ENCODE measurements at places on chromosomes 6 and 20. TPM values are rescaled to one million over a fixed set of nuclear protein-coding genes. Genes with fewer than 3 reads are reported as not detected.

Gene HLA-DMA
- 5.8 TPM for total RNA-seq

Gene MYB
- total RNA-seq: 0.13 TPM

DNA sequence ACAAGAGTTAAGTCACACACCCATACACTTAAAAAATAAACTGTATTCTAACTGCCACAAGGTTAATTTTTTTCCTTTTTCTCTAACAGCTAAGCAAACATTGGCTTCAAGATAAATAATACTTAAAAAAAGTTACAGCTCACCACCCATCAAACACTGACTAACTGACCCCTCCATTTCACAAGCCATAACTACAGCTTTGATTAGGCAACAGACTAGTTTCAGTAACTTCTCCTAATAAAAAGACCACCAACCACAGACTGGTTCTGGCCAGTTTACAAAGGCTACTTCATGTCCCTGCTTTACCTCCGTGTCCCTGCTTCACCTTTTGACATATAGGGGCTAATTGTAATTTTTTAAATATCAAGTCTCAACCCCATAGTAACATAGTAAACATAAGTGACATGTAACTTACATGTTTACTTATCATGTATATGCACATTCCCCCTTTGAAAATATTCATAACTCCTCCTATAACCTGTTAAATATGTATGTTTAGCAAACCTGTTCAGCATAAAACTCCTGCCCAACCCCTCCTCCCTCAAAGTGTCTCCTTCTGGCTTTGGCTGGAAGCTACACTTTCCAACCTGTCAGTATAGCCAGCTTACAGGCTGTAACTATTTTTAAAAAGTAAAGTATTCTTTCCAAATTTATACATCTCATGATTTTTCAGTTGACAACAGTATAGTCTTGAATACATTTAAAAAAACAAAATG, 15.1 kb upstream of the POM121L2 start:
- peaks cover 67% of the 10 kb centered on the region for H3K27me3 ChIP-seq
- no peak overlapping the region for H3K27ac ChIP-seq
- no peak overlapping the region for H3K4me3 ChIP-seq
- no peaks in the 10 kb centered on the region for H3K4me1 ChIP-seq
- ATAC-seq: no peak
- no peaks in the 10 kb centered on the region for H3K36me3 ChIP-seq

- H3K36me3 ChIP-seq: no peaks in the 10 kb centered on the region
- no peaks in the 10 kb centered on the region for H3K27me3 ChIP-seq
- no peak overlapping the region for H3K4me3 ChIP-seq
Measured at GRCh38 chr6:79375635-79376337, 141.3 kb upstream of the HMGN3 start.

- no peaks in the 10 kb centered on the region for H3K4me1 ChIP-seq
- H3K4me3 ChIP-seq: no peak overlapping the region
- H3K36me3 ChIP-seq: no peaks in the 10 kb centered on the region
- H3K27ac ChIP-seq: no peak overlapping the region
Measured at GRCh38 chr6:44779130-44779826, 391.8 kb downstream of the CDC5L start.

DNA sequence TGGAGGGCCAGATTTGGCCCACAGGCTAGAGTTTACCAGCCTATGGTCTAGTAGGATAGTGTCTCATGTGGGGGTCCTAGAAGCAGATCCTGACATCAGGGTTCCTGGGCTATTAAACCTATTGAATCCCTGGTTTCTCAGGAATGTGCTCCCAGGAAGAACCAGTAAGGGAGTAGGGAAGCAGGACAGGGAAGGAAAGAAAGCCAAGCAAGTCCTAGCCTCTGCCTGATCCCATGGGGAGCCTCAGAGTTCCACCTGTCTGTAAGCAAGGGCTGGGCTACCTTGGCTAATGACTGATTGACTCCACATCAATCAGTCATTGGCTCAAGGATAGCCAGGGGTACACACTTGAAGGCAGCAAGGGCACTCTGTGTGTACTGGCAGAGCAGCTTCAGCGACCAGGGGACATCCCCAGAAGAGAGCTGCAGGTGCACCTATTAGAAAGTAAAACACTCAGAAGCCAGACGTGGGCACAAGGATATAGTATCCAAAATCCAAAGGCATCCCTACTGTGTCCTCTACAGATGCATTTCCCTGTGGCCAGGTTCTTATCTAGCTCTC, 309.5 kb downstream of the TSHZ2 start:
- H3K4me1 ChIP-seq: no peaks in the 10 kb centered on the region
- no peaks in the 10 kb centered on the region for H3K27me3 ChIP-seq
- no peak for ATAC-seq
- H3K27ac ChIP-seq: no peak overlapping the region
- H3K36me3 ChIP-seq: no peaks in the 10 kb centered on the region

GRCh38 chr6:9554806-9555205, 860.1 kb downstream of the TFAP2A start:
- H3K36me3 ChIP-seq: no peaks in the 10 kb centered on the region
- no peak overlapping the region for H3K27ac ChIP-seq
- H3K27me3 ChIP-seq: peaks cover 5% of the 10 kb centered on the region
- no peak for ATAC-seq
- no peak overlapping the region for H3K4me3 ChIP-seq
- H3K4me1 ChIP-seq: no peaks in the 10 kb centered on the region

All from gastroesophageal sphincter (tissue), 4 donors.